ENCODE measurements at places on chromosomes 2 and 18. TPM values are rescaled to one million over a fixed set of nuclear protein-coding genes. Genes with fewer than 3 reads are reported as not detected.

LYG1 gene
- polyA plus RNA-seq, result 2.4 TPM

ZNF142 gene
- 7.7 TPM for polyA plus RNA-seq

ZRANB3 gene
- 3.6 TPM for polyA plus RNA-seq

INHA gene
- 8.1 TPM for polyA plus RNA-seq

THOC1 gene
- 28.9 TPM for polyA plus RNA-seq

RAB6C gene
- polyA plus RNA-seq, result not detected

EPG5 gene
- 5.7 TPM for polyA plus RNA-seq

PSTPIP2 gene
- polyA plus RNA-seq, result 11.9 TPM

DNAJC5G gene
- not detected for polyA plus RNA-seq

FOSL2 gene
- 84.0 TPM for polyA plus RNA-seq

GNAL gene
- 4.4 TPM for polyA plus RNA-seq

SERPINB13 gene
- not detected for polyA plus RNA-seq

ANKRD36B gene
- 34.2 TPM for polyA plus RNA-seq

ERMN gene
- polyA plus RNA-seq, result 0.64 TPM

MOGAT1 gene
- polyA plus RNA-seq, result not detected

DES gene
- 60.9 TPM for polyA plus RNA-seq

SLC19A3 gene
- 15.5 TPM for polyA plus RNA-seq

LDAH gene
- 15.2 TPM for polyA plus RNA-seq

FBXO48 gene
- polyA plus RNA-seq, result 0.36 TPM

CCBE1 gene
- polyA plus RNA-seq, result 16.4 TPM

ACVR1 gene
- 20.1 TPM for polyA plus RNA-seq

UPP2 gene
- not detected for polyA plus RNA-seq

NEB gene
- polyA plus RNA-seq, result 0.75 TPM

ATP9B gene
- polyA plus RNA-seq, result 14.6 TPM

ERBB4 gene
- 4.5 TPM for polyA plus RNA-seq

ABHD1 gene
- polyA plus RNA-seq, result 1.1 TPM

SGPP2 gene
- 0.71 TPM for polyA plus RNA-seq

ELOA2 gene
- polyA plus RNA-seq, result not detected

PLCL1 gene
- polyA plus RNA-seq, result 0.37 TPM

LCT gene
- polyA plus RNA-seq, result 0.51 TPM

CELF4 gene
- 2.9 TPM for polyA plus RNA-seq

ATP6V1C2 gene
- 2.0 TPM for polyA plus RNA-seq

ALMS1 gene
- polyA plus RNA-seq, result 5.4 TPM

ACADL gene
- 1.1 TPM for polyA plus RNA-seq

RNF25 gene
- 32.7 TPM for polyA plus RNA-seq

EIF5B gene
- polyA plus RNA-seq, result 18.3 TPM

PDK1 gene
- polyA plus RNA-seq, result 8.0 TPM

EVA1A gene
- polyA plus RNA-seq, result 15.3 TPM

RGPD3 gene
- not detected for polyA plus RNA-seq

REL gene
- polyA plus RNA-seq, result 2.8 TPM

TEKT4 gene
- polyA plus RNA-seq, result not detected

FAM98A gene
- 37.3 TPM for polyA plus RNA-seq

IL1RN gene
- polyA plus RNA-seq, result 4.5 TPM

REEP1 gene
- polyA plus RNA-seq, result 21.5 TPM

POMC gene
- polyA plus RNA-seq, result 5.6 TPM

FAM124B gene
- polyA plus RNA-seq, result not detected

EML6 gene
- 6.1 TPM for polyA plus RNA-seq

DIPK1C gene
- 0.73 TPM for polyA plus RNA-seq

TTN gene
- 6.1 TPM for polyA plus RNA-seq

STK11IP gene
- polyA plus RNA-seq, result 23.1 TPM

SH3RF3 gene
- polyA plus RNA-seq, result 1.1 TPM

RNF138 gene
- polyA plus RNA-seq, result 18.5 TPM

DCDC2C gene
- not detected for polyA plus RNA-seq

TXNDC2 gene
- polyA plus RNA-seq, result 0.41 TPM

PFN4 gene
- polyA plus RNA-seq, result 1.7 TPM

BCS1L gene
- polyA plus RNA-seq, result 58.3 TPM
